ENCODE measurements at places on chromosomes 6 and 20. TPM values are rescaled to one million over a fixed set of nuclear protein-coding genes. Genes with fewer than 3 reads are reported as not detected.

Gene GHRH
- total RNA-seq: not detected

Gene ZNF322
- total RNA-seq: 11.5 TPM

Gene ELOVL2
- total RNA-seq: 0.25 TPM

Gene THEMIS
- total RNA-seq: 5.6 TPM

Gene C20orf204
- total RNA-seq: 0.98 TPM

Gene ZSCAN9
- total RNA-seq: 11.3 TPM

Gene PI3
- 234 TPM for total RNA-seq

Gene HLA-DPA1
- total RNA-seq: 82.3 TPM

Gene ASIP
- not detected for total RNA-seq
